ENCODE measurements at places on chromosomes 16 and 17. TPM values are rescaled to one million over a fixed set of nuclear protein-coding genes. Genes with fewer than 3 reads are reported as not detected.

- no peaks in the 10 kb centered on the region for H3K4me1 ChIP-seq
- H3K27me3 ChIP-seq: no peaks in the 10 kb centered on the region
- peak; percentile 5 for DNase-seq
- H3K36me3 ChIP-seq: no peaks in the 10 kb centered on the region
- no peak overlapping the region for H3K4me3 ChIP-seq
- no peak overlapping the region for H3K27ac ChIP-seq
Observed at GRCh38 chr17:79658811-79659207, 48.0 kb upstream of the RBFOX3 start.

DNA sequence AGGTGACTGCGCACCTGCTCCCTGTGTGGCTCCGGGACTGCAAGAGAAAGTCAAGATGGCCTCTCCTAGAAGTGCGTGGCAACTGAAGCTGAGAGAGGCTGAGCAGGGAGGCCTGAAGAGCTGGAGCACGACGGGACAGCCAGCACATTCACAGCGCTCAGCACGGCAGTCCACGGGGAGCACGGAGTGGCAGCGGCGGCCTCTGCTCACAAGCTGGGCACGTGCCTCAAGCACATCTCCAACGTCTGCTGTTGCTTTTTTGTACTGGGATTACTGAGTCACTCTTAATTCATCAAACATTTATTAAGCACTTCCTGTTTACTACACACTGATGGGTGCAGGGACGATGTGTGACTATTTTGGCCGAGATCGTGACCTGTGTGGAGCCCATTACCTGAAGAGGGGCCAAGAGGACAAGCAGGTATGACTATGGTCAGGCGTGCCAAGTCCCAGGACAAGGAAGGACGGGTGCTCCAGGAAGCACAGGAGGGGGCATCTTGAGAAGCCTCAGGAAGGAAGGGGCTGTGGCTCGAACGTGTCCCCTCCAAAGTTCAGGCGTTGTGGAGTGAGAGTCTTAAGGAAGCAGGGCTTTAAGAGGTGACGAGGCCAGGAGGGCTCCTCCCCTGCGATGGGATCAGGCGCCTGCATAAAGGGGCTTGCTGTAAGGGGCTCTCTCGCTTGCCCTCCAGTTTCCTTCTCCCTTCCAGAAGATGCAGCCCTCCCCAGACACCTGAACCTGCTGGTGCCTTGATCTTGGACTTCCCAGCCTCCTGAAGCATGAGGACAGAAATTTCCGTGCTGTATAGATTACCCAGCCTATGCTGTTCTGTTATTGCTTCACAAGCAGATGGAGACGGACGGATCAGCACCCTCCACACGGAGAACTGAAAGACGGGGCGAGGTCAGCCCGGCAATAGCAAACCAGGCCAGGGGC is 105.8 kb downstream of the ADCY9 start:
- H3K27ac ChIP-seq: no peak overlapping the region
- H3K27me3 ChIP-seq: no peaks in the 10 kb centered on the region
- H3K36me3 ChIP-seq: no peaks in the 10 kb centered on the region
- no peak overlapping the region for H3K4me3 ChIP-seq
- peaks cover 3% of the 10 kb centered on the region for H3K4me1 ChIP-seq
- DNase-seq: no peak

DNA sequence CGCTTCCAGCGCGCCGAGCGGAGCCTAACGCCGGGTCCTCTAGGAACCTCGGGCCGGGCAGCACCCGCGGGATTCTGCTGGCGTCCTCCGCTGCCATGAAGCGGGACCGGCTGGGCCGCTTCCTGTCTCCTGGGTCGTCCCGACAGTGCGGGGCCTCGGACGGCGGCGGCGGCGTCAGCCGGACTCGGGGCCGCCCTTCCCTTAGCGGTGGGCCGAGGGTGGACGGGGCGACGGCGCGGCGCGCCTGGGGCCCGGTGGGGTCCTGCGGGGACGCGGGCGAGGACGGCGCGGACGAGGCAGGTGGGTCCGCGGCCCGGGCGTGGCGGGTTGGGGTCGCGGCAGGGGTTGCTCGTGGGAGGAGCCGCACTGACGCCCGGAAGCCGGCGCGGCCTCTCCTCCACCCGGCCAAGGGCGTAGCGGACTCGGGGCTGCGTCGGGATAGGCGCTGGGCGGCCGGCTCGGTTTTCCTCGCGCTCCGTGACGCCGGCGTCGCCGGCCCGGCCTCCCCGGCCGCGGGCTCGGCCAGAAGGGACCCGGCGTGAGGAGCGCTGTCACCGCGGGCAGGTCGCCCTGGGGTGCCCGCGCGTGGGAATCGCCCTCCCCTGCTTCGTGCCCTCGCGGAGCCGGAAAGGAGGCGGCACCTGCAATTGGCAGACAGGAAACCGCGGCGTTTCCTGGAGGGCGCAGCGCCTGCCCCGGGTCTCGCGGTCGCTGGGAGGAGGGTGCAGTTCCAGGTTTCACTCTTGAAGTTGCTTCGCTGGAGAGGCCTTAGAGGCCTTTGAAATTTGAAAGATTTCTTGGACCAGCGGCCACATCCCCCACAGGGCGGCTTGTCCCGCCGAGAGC is 432 bp downstream of the ZNF276 start:
- peaks cover 12% of the 10 kb centered on the region for H3K36me3 ChIP-seq
- peak overlapping the region; percentile 72 for H3K27ac ChIP-seq
- no peaks in the 10 kb centered on the region for H3K27me3 ChIP-seq
- H3K4me1 ChIP-seq: peaks cover 20% of the 10 kb centered on the region

Gene ADAD2
- not detected for total RNA-seq

GRCh38 chr17:5370411-5370810 is 49.1 kb downstream of the NUP88 start:
- H3K4me3 ChIP-seq: no peak overlapping the region
- peaks cover 8% of the 10 kb centered on the region for H3K36me3 ChIP-seq
- no peak for DNase-seq
- H3K27ac ChIP-seq: no peak overlapping the region
- H3K27me3 ChIP-seq: no peaks in the 10 kb centered on the region

Gene ITGAL
- total RNA-seq: not detected

DNA sequence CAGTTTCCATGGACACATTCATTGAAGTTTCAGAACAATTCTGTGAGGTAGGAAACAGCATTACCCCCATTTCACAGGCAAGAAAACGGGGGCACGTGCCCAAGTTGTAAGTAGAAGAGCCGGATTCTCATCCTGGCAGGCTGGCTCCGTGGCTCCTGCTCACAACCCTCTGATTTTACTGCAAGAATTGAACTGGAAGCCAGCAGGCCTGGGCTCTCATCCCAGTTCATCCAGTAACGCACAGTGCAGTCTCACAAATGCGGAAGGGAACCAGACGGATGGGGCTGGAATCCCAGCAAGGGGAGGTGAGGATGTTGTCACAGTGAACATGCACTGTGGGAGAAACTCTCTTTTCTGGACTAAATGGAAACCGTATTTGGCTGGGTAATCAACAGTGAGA is 40.7 kb upstream of the DOC2B start:
- H3K4me1 ChIP-seq: no peaks in the 10 kb centered on the region
- H3K27ac ChIP-seq: no peak overlapping the region
- no peaks in the 10 kb centered on the region for H3K27me3 ChIP-seq
- H3K36me3 ChIP-seq: no peaks in the 10 kb centered on the region
- H3K4me3 ChIP-seq: no peak overlapping the region

Gene LITAF
- 79.6 TPM for total RNA-seq

DNA sequence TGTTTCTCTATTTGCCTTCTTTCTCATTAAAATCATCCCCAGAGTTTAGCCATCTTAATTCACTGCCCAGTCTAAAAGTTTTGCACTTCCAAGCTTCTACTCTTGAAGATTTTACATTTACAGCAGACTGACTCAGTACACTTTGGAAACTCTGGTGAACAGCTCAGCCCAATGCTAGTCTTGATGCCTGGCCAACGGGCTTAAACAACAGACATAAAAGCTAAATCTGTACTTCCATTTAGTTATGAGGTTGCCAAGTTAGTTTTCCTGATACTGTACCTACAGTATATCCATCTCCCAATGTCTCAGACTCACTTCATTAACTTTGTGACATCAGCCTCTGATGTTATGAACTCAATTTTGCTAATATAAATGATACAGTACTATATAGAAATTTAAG is 891.8 kb upstream of the SOX9 start:
- no peak overlapping the region for H3K4me3 ChIP-seq
- DNase-seq: peak; percentile 45
- H3K27ac ChIP-seq: no peak overlapping the region

Gene TPSD1
- not detected for total RNA-seq
